Mesothelial cell of epicardium (in vitro differentiated cells): ENCODE measurements at places on chromosomes 1 and 21.

GRCh38 chr1:21925334-21925940 lies 11.7 kb downstream of the HSPG2 start:
- DNase-seq, result no peak

- DNase-seq, result no peak
Observed at GRCh38 chr1:51784997-51785421, 93.5 kb downstream of the NRDC start.

- DNase-seq, result no peak
Observed at GRCh38 chr1:219559899-219560298, 53.0 kb downstream of the ZC3H11B start.

DNA sequence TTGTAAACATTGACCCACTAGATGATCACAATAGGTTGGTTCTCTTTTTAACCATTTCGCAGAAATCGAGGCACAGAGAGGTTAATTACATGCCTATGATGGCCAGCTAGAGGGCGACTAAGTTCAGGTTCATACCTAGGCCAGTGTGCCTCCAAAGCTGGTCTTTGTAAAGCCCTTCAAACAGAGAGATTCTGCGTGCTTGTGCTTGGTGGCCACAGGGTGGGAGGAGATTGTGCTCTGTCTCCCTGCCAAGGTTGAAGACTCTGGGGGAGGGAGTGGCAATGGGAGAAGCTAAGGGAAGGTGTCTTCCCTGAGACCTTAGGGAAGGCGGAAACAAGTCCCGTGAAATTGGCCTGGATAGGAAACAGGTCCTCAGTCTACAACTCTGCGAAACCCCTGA lies 59.1 kb upstream of the RBM15 start:
- DNase-seq, result no peak

DNA sequence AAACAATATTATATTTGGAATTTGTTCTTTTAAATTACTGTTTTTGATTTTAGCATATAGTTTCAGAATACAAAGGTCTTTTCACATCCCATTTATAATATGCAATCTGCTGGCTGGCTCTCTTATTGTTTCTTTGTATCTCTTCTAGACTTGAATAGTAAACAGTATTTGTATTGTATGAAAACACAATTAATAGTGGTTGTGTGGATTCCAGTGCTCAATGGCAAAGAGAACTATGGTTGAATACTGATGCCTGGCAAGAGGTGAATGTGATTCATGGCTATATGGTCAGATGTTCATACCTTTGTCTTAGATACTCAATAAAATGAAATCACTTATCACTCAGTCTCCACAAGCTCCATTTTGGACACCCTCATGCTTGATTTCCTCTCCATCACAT lies 37.2 kb downstream of the OR6Y1 start:
- DNase-seq, result no peak

- DNase-seq, result no peak
Observed at GRCh38 chr1:37667023-37667671, 25.2 kb upstream of the CDCA8 start.

- DNase-seq, result no peak
Observed at GRCh38 chr1:229786974-229787610, 161.0 kb downstream of the URB2 start.

- DNase-seq, result peak; percentile 37
Observed at GRCh38 chr21:46125846-46126301, 28.0 kb downstream of the COL6A2 start.

DNA sequence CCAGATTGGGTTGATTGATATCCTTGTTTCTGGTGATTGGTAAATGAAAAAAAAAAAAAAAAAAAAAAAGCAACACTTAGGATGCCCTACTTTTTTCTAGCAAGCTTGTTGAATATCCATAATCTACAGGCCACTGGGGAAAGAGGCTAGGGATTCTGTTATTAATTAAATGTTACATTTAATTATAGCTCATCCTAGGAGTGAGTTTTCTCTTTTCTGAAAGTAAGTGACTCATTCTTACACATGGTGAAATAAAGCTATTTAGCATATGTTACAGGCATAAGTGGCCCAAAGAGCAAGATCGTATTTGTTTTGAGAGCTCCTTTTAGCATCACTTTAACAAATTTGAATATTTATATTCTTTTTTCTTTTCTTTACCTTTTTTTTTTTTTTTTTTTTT lies 94.5 kb downstream of the FNBP1L start:
- DNase-seq, result no peak

DNA sequence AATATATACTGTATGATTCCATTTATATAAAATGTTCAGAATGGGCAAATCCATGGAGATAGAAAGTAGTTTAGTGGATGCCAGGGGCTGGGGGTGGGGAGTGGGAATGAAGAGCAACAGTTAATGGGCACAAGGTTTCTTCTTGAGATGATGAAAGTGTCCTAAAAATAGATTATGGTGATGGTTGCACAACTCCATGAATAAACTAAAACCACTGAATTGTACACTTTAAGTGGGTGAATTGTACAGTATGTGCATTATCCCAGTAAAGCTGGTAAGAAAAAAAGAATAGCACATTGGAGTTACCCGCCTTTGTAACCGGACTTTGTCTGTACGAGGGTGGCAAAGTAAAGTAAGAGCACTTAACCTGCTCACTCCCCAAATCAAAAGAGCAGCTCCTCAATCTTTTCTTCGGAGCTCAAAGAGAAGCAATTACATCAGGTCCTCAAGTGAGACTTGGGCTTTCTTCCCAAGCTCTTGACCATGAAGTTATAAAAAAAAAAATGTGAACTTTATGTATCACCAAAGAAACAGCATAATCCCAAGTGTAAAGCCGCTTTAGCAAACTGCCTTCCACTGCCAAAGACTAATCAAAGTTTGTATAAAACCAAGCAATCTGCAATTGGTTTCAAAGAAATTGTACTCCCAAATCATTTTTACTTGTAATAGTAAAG lies 32.1 kb downstream of the ALDH9A1 start:
- DNase-seq, result no peak

- DNase-seq, result no peak
Observed at GRCh38 chr1:93001893-93002292, 40.6 kb upstream of the DIPK1A start.

- DNase-seq, result no peak
Observed at GRCh38 chr1:41902159-41902577, 16.6 kb downstream of the HIVEP3 start.

DNA sequence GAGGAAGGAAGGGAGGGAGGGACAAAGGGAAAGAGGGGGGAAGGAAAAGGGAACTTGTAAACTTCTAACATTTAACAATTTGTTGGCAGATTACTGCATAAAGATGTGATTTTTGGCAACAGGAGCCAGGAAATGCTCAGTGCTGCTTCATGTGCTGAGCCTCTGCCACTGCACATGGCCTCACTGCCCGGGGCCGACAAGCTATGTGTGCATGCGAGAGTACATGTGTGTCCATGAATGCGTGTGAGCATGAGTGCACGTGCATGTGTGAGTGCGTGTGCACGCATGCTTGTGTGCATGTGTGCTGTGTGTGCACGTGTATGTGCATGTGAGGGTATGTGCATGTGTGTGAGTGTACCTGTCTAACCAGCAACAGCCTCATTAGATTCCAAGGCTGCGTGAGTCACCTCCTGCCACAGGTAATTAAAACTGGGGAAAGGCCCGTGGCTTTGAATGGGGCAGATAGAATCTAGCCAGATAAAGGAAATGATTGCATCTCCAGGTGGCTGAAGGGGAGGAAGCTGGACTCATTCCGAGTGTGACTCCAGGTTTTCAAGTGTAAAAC lies 41.4 kb upstream of the TSPEAR start:
- DNase-seq, result no peak

DNA sequence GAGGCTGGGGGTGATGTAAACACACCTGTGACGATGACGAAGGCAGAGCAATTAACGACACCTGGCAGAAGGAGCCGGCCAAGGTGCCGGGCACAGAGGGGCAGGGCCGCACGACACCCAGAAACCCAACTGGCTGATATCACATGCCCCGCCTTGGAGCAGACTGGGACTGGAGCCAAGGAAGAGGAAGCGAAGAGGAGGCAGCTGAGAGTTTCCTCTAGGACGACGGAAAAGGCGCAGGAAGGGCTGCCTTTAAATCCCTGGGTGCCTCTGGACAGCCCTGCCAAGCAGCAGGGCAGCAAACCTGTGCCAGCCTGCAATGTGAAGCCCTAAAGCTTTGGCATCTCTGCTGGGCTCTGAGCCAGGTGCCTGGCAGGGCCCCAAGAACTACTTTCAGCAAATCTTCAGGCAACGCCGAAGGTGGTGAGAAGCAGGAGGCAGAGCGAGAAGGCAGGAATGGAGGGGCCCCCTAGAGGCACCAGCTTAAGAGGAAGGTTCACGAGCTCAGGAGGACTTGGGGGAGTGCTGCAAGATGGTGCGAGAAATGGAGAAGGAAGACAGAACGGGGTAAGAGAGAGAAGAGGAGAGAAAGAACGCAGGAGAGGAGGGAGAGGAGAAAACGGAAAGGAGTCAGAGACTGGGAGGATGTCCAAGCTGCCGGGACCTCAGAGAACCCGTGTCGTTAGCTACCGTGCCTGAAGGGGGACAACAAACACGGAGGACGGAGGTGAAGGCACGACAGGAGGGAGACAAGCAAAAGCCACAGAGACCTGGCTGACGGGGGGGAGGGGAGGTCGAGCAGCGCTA lies 25.3 kb upstream of the PEF1 start:
- no peak for DNase-seq

DNA sequence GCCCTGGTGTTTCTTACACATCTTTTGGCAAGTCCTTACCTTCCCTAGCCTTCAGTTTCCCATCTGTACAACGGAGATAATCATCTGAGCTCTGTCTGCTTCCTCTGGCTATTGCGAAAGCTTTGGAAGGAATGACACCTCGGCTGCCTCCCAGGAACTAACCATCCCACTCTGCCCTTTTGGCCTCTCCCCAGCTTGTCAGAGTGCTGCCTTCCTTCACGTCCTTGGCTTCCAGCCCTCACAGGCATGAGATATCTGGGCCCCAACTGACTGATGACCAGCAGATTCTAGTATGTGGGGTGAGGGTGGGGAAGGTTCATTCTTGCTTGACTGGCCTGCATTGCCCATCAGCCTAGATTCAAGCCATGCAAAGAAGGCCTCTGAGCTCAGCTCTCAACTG lies 253.1 kb upstream of the FGGY start:
- DNase-seq, result no peak

- peak; percentile 54 for DNase-seq
Observed at GRCh38 chr1:101781201-101781831, 215.4 kb downstream of the OLFM3 start.

GRCh38 chr1:42206164-42206563 lies 41.6 kb upstream of the GUCA2A start:
- no peak for DNase-seq

GRCh38 chr1:4048076-4048475 lies 148.0 kb upstream of the C1orf174 start:
- no peak for DNase-seq

DNA sequence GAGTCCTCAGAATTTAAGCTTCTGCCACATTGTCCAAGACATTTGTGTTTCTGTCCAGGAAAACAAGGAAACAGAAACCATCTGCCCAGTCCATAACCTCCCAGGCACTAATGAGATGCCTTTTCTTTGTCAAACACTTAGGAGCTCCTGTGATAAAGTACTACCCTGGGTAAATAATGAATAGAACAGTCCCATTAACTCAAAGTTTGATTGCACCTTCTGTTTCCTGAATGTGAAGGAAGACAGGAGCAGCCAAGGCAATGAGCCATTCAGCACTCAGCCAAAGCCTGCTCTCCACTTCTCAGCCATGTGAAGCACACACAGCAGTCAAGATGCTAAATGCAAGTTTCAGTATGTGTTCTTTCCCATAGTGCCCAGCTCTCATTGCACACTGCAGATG lies 199.8 kb downstream of the SEC16B start:
- DNase-seq, result no peak

DNA sequence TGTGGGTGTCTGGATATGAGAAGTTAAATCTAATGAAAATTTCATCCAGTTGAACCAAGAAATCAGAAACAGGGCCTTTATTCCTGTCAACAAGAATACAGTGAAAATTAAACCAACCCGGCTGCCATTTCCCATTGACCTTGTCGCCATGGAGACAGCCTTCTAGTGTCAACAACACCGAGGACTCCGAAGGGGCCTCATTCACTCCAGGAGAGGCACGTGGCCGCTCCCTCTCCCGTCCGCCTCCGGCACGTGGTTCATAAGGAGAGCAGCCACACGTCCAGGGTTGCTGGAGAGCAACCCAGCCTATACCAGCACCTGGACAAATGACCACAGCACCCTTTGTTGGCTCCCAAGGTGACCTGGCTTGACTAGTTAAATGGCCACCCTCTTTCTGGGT lies 120.3 kb upstream of the VAMP3 start:
- DNase-seq, result no peak

DNA sequence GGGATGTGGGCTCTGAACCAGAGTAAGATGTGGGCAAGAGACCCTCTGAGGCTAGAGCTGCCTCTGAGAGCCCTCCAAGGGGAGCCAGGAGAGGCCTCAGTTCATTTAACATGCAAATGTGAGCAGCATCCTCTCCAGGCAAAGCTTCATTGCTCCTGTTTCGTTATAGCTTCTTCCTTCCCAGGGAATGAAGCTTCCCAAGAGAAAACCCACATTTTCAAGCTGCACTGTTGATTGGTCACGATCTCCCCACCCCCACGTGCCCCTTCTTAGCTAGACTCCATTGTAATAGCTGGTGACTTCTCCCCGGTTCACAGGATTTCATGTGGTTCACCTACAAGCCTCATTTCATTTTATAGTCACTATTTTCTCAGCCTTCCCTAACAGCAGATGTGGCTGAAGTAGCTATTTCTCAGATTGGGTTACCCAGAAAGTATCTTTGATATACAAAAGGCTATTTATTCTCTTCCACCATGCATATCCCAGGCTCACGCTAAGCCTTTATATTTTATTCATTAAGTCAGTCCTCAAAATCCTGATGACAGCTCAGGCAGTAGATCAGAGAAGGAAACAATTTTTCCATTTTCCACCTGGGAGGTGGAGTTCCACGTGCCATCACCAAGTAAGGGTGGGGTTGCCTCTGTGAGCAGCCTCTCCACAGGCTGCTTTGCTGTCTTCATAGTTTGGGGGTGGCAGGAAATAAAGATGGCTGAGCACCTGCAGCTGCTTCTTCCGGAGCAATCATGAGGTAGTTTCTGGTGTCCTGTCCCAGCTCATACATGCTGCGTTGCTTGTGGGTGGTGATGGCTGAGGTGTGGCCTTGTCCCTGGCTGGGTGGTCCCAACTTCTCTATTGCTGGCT lies 178.3 kb upstream of the RAB4A start:
- DNase-seq, result no peak
